ENCODE measurements at places on chromosomes 5 and 9.
A peak's percentile ranks its signal among the peaks of the same experiment; 100 is the strongest.

DNA sequence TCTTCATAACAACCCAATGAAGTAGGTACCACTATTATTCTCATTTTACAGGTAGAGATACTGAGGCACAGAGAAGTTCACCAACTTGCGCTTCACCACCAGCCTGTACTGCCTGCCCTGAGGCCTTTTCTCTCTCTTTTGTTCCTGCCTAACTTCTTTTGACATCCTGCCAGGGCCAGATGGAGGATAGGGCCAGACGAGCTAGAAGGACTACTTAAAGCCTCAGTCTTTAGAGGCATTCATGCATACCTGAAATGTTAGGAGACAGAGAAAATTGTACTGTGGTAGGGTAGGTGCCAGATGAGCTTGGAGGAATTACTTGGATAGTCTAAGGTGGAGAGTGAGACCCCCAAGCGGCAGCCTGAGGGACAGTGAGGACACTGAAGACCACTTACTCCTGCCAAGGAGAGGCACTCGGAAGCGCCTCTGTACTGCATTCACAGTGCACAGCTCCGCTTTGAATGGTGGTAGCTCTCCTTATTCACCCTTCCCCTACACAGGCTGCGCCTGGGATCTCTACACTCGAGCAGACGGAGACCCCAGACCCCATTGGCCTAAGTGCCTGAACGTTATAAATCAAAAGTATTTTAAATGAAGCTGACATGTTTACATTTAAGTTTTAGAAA is 6.2 kb upstream of the ORM1 start:
- DNase-seq = peak; percentile 50

DNA sequence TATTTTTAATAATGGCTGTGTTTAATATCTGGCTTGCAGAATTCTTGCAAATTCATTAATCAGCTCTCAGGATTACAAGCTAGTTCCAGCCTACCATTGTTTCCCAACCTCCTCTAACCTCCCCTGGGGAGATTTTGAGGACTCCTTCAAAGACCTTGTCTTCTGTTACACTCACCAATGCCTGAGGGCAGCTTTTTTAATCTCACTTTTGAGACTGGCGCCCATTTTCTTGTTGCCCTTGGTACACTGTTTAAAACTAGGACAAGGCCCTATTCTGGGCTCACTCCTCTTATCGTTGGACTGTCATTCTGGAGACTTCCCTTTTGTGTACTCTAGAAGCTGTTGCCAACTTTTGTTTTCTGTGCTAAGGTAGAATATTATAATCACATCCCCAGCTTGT is 13.6 kb upstream of the EQTN start:
- no peak for DNase-seq

DNA sequence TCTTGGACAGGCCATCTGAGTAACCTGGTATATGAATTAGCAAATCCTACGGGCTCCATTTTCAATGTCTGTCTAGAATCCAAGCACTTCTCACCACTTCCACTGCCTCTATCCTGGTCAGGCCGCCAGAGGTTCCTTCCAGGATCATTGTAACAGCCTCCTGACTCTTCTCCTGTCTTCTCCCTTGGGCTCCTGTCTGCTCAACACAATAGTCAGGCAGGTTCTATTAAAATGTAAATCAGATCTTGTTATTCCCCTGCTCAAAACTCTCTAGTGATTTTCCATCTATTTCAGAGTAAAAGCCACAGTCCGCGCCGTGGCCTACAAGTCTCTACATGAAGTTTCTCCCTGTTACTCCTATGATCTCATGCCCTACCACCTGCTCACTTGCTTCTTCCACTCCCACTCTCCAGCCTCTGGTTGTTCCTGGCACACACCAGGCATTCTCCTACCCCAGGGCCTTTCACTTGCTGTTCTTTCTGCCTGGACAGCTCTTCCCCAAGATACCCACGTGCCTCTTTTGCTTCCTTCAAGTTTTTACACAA is 21.7 kb downstream of the ZNF366 start:
- peak; percentile 25 for DNase-seq

DNA sequence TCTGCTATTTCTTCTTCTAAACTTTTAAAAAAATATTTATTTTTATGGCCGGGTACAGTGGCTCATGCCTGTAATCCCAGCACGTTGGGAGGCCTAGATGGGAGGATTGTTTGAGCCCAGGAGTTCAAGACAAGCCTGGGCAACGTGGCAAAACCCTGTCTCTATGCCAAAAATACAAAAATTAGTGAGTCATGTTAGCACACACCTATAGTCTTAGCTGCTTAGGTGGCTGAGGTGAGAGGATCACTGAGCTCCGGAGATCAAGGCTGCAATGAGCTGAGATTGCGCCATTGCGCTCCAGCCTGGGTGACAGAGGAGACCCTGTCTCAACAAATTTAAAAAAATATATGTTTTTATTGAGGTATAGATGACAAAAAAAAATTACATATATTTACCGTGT is 5.6 kb downstream of the AP3S1 start:
- DNase-seq = no peak

GRCh38 chr5:38695021-38695958 is 138.8 kb upstream of the LIFR start:
- DNase-seq = peak; percentile 86

Data from renal cortical epithelial cell (primary cell).